ENCODE measurements at places on chromosomes 2 and 18. TPM values are rescaled to one million over a fixed set of nuclear protein-coding genes. Genes with fewer than 3 reads are reported as not detected.

Gene DNAH7
- polyA plus RNA-seq, result 7.5 TPM

Gene IL1RL1
- polyA plus RNA-seq, result 1.8 TPM

Gene FSHR
- polyA plus RNA-seq, result not detected

Gene TUBA4B
- 0.49 TPM for polyA plus RNA-seq

Gene RNF152
- 7.6 TPM for polyA plus RNA-seq

DNA sequence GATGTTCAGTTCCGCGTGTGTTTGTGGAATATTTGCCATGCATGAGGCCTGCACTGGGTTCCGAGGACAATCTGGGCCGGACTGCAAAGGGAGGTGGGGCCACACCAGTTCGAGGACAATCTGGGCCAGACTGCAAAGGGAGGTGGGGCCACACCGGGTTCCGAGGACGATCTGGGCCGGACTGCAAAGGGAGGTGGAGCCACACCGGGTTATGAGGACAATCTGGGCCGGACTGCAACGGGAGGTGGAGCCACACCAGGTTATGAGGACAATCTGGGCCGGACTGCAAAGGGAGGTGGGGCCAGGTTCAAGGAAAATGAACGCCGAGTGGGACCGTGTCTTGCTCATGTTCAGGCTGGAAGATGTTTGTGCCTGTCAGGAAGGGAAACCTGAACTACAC is 97.8 kb upstream of the HDAC4 start:
- no peak for DNase-seq

DNA sequence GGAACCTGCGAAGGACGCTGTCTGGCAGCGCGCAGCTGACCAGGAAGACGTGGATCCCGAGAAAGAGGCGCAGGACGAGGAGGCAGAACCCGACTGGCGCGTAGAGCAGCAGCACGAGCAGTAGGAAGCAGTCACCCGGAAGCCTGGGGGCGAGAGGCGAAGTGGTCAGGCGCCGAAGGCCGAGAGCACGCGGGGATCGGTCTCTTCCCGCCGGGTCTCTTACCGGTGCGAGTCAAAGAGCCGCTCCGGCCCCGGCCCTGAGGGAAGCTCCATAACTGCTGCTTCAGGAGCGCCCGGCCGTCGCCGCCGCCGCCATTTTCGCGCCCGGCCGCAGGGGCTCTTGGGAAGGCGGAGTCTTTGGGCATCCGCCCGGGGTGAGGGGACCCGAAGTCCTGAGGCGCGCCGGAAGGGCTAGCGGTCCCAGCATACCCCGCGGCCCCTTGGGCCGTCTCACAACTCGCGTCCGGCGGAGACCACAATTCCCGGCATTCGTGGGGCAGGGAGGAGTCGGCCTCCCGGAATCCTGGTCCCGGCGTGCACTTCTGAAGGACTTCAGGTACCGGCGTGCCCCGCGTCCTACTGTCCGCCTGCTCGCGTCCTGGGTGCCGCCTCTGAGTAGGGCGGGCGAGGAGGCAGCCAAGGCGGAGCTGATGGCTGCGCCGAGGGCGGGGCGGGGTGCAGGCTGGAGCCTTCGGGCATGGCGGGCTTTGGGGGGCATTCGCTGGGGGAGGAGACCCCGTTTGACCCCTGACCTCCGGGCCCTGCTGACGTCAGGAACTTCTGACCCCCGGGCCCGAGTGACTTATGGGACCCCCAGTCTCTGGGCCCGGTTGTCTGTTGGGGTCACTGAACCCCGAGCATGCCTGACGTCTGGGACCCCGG is at the start of the genes AUP1 and HTRA2:
Gene AUP1, minus strand, starts transcription at position 350 of the 882 bp plus-strand sequence. Its CDS starts 77 bp downstream, at position 273.
Gene HTRA2, plus strand, starts transcription at position 577 of the 882 bp plus-strand sequence. Its CDS starts 74 bp downstream, at position 651.
- peak; percentile 92 for DNase-seq

DNA sequence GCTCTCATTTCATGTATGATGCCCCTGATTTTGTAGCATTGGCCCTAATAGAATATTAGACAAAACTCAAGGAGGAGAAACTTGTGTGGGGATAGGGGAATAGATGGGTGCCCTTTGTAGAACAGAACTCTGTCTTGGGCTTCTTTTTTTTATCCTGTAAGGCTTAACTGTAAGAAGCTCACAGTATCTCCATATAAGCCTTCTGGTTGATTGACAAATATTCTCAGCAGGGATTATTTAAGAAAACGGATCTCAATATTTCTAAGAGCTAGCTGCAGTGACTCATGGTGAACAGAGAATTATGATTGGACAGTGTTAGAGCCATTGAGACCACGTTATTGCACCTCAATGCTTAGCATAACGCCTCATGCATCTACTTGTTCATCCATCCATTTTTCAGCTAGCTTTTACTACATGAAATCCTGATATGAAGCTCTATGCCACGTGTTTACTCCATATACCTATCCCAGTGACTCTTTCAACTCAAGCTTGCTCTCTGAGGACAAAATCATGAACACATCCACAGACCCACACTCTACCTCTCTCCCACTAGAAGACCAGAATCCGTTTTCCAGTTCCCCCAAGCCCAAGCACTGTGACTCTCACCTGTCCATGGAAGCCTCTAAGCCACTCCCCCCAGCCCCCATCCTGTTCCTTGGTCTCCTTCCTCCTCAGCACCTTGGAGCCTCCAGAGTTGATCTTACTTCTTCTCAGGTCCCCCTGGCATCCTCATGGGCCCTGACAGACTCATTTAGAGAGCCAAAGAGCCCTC is 99.2 kb downstream of the BCL2L11 start:
- no peak for DNase-seq

DNA sequence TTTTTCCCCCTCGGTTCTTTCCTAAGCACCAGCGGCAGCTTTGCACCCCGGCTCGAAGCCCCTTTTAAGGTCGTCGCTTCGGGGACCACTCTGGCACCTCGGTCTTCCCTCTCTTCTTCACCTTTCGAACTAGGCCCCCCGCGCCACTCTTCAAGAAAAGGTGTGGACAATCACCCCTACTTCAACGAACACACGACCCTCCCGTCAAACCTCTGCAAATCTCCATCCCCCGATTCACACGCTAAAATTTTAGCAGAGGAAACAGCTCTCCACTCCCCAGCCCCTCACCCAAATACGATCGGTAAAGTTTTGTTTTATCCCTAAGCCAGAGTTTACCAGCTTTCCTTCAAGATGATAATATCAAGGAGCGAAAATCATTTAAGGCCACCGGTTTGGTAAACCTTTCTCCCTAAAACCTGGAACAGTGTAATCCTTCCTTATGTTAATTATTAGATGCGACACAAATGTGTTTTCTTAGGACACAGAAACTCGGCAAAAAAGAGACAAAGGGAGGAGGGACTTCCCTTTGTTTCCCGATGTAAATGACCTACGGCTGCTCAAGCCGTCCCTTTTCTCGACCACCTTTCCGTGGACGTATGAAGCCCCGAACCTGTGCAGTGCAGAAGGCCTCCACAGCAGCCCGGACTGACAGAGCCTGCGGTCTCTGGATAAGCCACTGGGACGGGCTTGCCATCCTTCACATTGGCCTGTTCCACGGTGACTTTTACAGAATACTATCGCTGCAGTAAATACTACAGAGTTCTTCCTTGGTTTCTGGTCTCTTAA is 85.2 kb downstream of the RBMS1 start:
- DNase-seq, result no peak

- DNase-seq, result no peak
Observed at GRCh38 chr18:42105394-42105793, 150.4 kb downstream of the PIK3C3 start.

DNA sequence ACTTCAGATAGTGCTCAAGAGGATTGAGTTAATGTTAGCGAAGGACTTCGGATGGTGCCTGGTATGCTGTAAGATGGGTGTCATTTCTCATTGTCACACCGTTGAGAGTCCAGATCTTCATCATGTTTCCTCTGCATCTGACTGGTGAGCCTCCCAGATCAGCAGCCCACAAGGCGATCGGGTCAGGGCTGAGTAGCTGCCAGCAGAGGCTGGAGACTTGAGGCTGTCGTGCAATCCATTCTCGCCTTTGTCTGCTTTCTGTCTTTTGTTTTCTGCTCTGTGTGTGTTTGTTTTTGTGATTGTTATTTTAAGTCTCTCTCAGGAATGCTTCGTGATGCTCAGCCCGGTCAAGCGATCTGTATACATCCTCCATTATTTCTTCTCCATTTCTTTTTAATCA is 95.8 kb downstream of the TGOLN2 start:
- no peak for DNase-seq

- no peak for DNase-seq
Observed at GRCh38 chr2:119240311-119241204, 16.9 kb downstream of the STEAP3 start.

DNA sequence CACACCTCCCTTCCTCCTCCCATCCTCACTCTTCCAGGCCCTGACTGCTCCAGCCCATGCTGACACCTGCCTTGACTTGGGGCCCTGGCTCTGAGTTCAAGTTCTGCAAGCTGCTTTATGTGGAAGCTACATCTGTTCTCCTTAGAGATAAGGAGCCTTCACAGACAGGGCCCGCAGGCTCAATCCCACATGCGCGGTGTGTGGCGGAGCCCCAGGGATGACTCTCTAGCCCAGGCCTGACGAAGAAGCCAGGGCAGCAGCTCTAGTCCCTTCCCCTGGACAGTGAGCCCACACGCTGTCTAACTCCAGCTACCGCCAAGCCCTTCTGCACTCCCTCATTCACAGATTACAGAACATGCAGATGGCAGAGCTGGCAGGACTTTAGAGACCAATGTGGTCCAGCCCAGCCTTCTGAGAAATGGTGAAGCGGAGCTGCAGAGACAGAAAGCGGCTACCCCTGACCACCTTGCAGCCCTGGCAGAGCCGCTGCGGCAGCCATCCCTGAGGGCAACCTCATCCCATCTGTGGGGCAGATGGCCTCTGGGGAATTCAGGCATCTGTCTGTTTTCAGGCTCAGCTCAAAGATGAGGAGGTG is 304.3 kb downstream of the CELF4 start:
- no peak for DNase-seq

Data from right renal cortex interstitium (tissue), 3 donors.